Activated CD4-positive, alpha-beta T cell treated with anti-CD3 and anti-CD28 coated beads, Interleukin-2, amount 50 U/mL, for 1 hour (primary cell): ENCODE measurements at places on chromosomes 11 and 22.

- no peak for DNase-seq
These were observed 194.0 kb downstream of the FAM181B start for GRCh38 chr11:82539669-82540068.

GRCh38 chr22:45473626-45474237 lies 29.0 kb upstream of the FBLN1 start:
- DNase-seq = no peak

DNA sequence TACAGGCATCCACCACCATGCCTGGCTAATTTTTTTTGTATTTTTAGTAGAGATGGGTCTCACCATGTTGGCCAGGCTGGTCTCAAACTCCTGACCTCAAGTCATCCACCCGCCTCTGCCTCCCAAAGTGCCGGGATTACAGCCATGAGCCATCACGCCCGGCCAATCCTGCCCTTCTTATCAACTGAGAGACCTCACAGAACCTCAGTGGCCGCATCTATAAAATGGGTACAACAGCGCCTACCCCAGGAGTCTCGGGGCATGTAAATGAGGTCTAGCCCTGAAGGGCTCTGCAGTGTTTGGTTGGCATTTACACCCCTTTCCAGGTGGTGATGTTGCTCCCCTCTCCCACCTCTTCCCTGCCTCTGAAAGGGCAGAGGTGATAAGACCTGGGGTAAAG lies 11.7 kb downstream of the SYNGR1 start:
- no peak for DNase-seq

- DNase-seq = no peak
These were observed 520.8 kb downstream of the INSC start for GRCh38 chr11:15635521-15635920.

GRCh38 chr11:65722261-65722660 lies 1.7 kb upstream of the RNASEH2C start:
- DNase-seq = no peak

DNA sequence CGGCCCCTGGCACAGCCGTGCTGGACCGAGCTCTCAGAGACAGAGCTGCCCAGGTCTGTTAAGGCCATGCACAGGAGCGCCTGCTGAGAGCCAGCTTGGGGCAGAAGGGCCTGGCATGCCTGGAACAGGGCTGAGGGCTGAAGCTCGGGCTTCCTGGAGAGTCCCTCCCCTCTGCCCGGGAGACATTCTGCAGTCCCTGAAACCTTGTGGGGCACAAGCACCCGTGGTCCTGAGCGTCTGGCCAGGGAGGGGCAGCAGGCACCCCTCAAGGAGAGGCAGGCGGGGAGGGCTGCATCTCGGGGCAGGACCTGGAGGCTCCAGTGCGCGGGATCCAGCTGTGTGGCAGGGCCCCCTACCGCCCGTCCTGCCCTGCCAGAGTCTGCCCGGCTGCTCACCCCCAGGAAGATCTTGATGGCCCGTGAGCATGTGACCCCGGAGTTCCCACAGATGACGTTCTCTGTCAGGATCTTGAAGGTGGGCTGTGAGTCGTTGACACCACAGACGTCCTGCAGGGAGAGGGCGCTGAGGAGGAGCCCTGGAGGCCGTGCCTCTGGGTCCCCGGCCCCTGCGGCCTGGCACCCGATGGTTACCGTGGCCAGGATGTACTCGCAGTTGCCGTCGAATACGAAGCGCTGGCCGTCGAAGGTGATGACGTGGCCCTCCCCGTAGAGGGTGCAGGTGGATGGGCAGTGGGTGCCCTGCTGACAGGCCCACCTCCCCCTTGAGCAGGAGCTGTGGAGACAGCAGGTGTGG lies 10.9 kb downstream of the MUC6 start:
- DNase-seq = no peak

- no peak for DNase-seq
These were observed 10.1 kb downstream of the SIDT2 start for GRCh38 chr11:117188620-117189081.
